ENCODE measurements at places on chromosomes 13 and 19. TPM values are rescaled to one million over a fixed set of nuclear protein-coding genes. Genes with fewer than 3 reads are reported as not detected.

The CGB5 gene
- not detected for total RNA-seq

The TLE2 gene
- total RNA-seq, result 4.4 TPM

The ZNF615 gene
- total RNA-seq, result 17.6 TPM

The DUS3L gene
- total RNA-seq, result 40.2 TPM

The SWSAP1 gene
- 0.30 TPM for total RNA-seq

The GFY gene
- total RNA-seq, result not detected

The SIGLEC5 gene
- total RNA-seq, result not detected

The MEDAG gene
- 171 TPM for total RNA-seq

The CALR3 gene
- 0.08 TPM for total RNA-seq

The SMIM44 gene
- total RNA-seq, result not detected

The LHFPL6 gene
- 46.1 TPM for total RNA-seq

The EDNRB gene
- 0.30 TPM for total RNA-seq

The TEAD2 gene
- total RNA-seq, result 31.6 TPM

The TSPAN16 gene
- not detected for total RNA-seq

The NMRK2 gene
- not detected for total RNA-seq

The KIR2DL1 gene
- total RNA-seq, result not detected

The FFAR1 gene
- not detected for total RNA-seq

The ZNF773 gene
- 27.1 TPM for total RNA-seq

The ZIC5 gene
- total RNA-seq, result not detected

The SHD gene
- not detected for total RNA-seq

The ZNF229 gene
- total RNA-seq, result 7.1 TPM

The CDADC1 gene
- 4.2 TPM for total RNA-seq

The CNMD gene
- total RNA-seq, result not detected

The UFM1 gene
- total RNA-seq, result 68.9 TPM

The ZNF433 gene
- total RNA-seq, result 3.2 TPM

The MARCHF2 gene
- total RNA-seq, result 86.8 TPM

The EID2B gene
- 2.0 TPM for total RNA-seq

The VSTM2B gene
- total RNA-seq, result not detected

The SIGLEC8 gene
- not detected for total RNA-seq

The NKPD1 gene
- total RNA-seq, result 0.08 TPM

The GRK1 gene
- not detected for total RNA-seq

The POU4F1 gene
- total RNA-seq, result not detected

The SULT2A1 gene
- total RNA-seq, result not detected

The SYNGR4 gene
- not detected for total RNA-seq

The TMEM221 gene
- total RNA-seq, result 0.12 TPM

The PTGER1 gene
- 1.5 TPM for total RNA-seq
